Mammary microvascular endothelial cell (primary cell): ENCODE measurements at places on chromosomes 1 and 21. TPM values are rescaled to one million over a fixed set of nuclear protein-coding genes. Genes with fewer than 3 reads are reported as not detected.

The VWA5B1 gene
- total RNA-seq, result not detected in 2 replicates

The CENPF gene
- total RNA-seq, result 48.2 and 53.2 TPM in 2 replicates

The NRIP1 gene
- 61.0 and 64.2 TPM in 2 replicates for total RNA-seq

The AIM2 gene
- total RNA-seq, result not detected in 2 replicates

The GSTM5 gene
- not detected in 2 replicates for total RNA-seq

The IL19 gene
- not detected in 2 replicates for total RNA-seq

The LCE1C gene
- total RNA-seq, result not detected in 2 replicates

The RHOC gene
- 958 and 1,021 TPM in 2 replicates for total RNA-seq

The TNFRSF25 gene
- 8.5 and 11.4 TPM in 2 replicates for total RNA-seq

The KIF21B gene
- total RNA-seq, result 1.00 and 1.2 TPM in 2 replicates

The NENF gene
- 27.2 and 34.8 TPM in 2 replicates for total RNA-seq

The DMBX1 gene
- total RNA-seq, result not detected in 2 replicates

The XCL1 gene
- not detected in 2 replicates for total RNA-seq

The NES gene
- 360 and 381 TPM in 2 replicates for total RNA-seq

The SPRR1B gene
- not detected in 2 replicates for total RNA-seq

The ANKRD45 gene
- not detected in 2 replicates for total RNA-seq

The C21orf91 gene
- 2.9 and 3.8 TPM in 2 replicates for total RNA-seq

The COP1 gene
- total RNA-seq, result 38.3 and 38.7 TPM in 2 replicates

The C1orf115 gene
- total RNA-seq, result 27.5 and 28.4 TPM in 2 replicates

The OR6N2 gene
- total RNA-seq, result not detected in 2 replicates
